ENCODE measurements at places on chromosomes 4 and X. TPM values are rescaled to one million over a fixed set of nuclear protein-coding genes. Genes with fewer than 3 reads are reported as not detected.

DNA sequence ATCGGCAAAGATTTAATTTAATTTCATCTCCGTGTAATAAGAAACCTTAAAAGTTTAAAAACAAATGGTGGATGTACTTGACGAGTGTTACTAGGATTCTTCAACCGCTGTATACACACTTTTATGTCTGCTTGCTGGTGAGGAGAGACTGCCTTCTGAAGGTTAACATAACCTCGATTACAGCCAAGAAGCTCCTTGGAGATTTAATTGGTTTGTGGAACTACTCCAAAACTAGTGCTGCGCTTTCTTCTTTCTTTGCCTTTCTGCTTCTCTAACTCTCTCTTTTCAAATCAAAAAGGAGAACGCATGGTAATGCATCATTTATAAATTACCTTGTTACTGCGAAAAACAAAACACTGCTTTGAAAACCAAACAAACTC lies 109.0 kb downstream of the ANTXR2 start:
- no peak overlapping the region for H3K27ac ChIP-seq
- no peaks in the 10 kb centered on the region for H3K27me3 ChIP-seq
- DNase-seq: no peak

DNA sequence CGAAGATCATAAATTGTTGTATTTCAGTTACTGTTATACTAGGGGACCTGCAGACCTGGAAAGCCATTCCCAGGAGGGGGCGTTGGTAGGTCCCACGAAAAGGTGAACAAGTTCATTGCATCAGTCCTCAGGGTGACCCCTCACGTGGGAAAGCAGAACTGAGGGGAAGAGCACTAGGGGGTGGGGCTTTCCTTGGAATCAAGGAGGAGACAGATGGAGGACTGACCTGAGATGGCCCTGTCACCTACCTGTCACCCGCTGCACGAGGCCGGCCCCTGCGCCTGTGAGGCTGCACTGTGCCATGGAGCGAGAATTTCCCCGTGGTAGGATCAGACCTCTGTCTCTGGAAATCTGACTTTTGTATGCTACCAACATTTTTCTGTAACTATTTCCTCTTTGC lies 41.8 kb upstream of the CLDN24 start:
- no peak for DNase-seq
- H3K27me3 ChIP-seq: no peaks in the 10 kb centered on the region
- no peaks in the 10 kb centered on the region for H3K36me3 ChIP-seq
- no peak overlapping the region for H3K4me3 ChIP-seq

HSFX4 gene
- not detected for total RNA-seq

- no peaks in the 10 kb centered on the region for H3K4me1 ChIP-seq
- no peak overlapping the region for H3K27ac ChIP-seq
- DNase-seq: no peak
Observed at GRCh38 chrX:45781901-45782553, 581.4 kb upstream of the DIPK2B start.

PNPLA4 gene
- 5.2 TPM for total RNA-seq

DNA sequence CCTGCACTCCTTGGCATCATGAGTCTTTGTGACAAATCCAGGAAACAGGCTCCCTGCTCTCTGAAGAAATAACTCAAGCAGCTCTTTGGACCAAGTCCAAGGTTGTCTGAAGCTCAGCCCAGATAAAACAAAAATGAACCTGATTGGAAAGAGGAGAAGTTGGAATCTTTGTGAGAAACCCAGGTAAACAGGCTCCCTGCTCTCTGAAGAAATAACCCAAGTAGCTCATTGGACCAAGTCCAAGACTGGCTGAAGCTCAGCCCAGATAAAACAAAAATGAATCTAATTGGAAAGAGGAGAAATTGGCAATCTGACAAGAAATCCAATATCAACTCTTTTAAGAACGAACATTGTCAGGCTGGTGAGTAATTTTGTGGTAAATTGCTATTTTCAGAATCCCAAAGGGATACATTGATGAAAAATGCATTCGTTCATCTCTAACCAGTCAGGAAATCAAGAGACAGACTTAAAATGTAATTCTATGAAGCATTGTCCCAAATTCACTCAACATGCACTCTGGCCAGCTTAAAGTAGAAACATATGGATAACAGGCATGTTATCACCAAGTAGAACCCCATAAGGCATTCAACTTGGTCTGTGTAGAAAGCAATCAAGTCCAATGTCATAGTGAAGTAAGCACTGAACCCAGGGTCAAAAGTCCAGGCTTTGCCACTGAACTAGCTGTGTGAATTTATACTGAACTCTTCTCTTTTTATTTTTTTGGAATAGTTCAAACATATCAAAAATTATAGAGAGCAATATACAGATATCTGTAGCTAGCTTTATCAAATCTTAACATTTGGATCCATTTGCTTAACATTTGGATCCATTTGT lies 16.8 kb upstream of the NFXL1 start:
- no peak overlapping the region for H3K4me3 ChIP-seq
- peaks cover 4% of the 10 kb centered on the region for H3K27me3 ChIP-seq
- H3K4me1 ChIP-seq: no peaks in the 10 kb centered on the region
- no peak for DNase-seq
- no peaks in the 10 kb centered on the region for H3K36me3 ChIP-seq
- H3K27ac ChIP-seq: no peak overlapping the region

All from T-cell (primary cell).